ENCODE measurements at places on chromosomes 4 and X. TPM values are rescaled to one million over a fixed set of nuclear protein-coding genes. Genes with fewer than 3 reads are reported as not detected.

The MAB21L2 gene
- 0.55 TPM for total RNA-seq

The FOXR2 gene
- total RNA-seq: not detected

GRCh38 chr4:101441446-101441845 is 94.1 kb upstream of the PPP3CA start:
- H3K27ac ChIP-seq: no peak overlapping the region
- H3K4me1 ChIP-seq: no peaks in the 10 kb centered on the region
- H3K27me3 ChIP-seq: no peaks in the 10 kb centered on the region
- no peak for DNase-seq

- no peaks in the 10 kb centered on the region for H3K36me3 ChIP-seq
- H3K4me1 ChIP-seq: no peaks in the 10 kb centered on the region
These were observed 344.7 kb downstream of the PCDH10 start for GRCh38 chr4:133493776-133494175.

- H3K27ac ChIP-seq: no peak overlapping the region
- H3K4me3 ChIP-seq: no peak overlapping the region
- H3K36me3 ChIP-seq: no peaks in the 10 kb centered on the region
- H3K27me3 ChIP-seq: no peaks in the 10 kb centered on the region
- H3K4me1 ChIP-seq: no peaks in the 10 kb centered on the region
These were observed 165.1 kb downstream of the IL1RAPL1 start for GRCh38 chrX:28752330-28752729.

GRCh38 chrX:129748305-129748704 is 9.5 kb downstream of the XPNPEP2 start:
- no peak overlapping the region for H3K4me3 ChIP-seq
- H3K4me1 ChIP-seq: no peaks in the 10 kb centered on the region
- DNase-seq: no peak
- H3K36me3 ChIP-seq: no peaks in the 10 kb centered on the region
- no peak overlapping the region for H3K27ac ChIP-seq

- H3K27me3 ChIP-seq: no peaks in the 10 kb centered on the region
- no peak for DNase-seq
- H3K4me3 ChIP-seq: no peak overlapping the region
- no peaks in the 10 kb centered on the region for H3K36me3 ChIP-seq
These were observed 22.2 kb upstream of the GALNT7 start for GRCh38 chr4:173146456-173146855.

DNA sequence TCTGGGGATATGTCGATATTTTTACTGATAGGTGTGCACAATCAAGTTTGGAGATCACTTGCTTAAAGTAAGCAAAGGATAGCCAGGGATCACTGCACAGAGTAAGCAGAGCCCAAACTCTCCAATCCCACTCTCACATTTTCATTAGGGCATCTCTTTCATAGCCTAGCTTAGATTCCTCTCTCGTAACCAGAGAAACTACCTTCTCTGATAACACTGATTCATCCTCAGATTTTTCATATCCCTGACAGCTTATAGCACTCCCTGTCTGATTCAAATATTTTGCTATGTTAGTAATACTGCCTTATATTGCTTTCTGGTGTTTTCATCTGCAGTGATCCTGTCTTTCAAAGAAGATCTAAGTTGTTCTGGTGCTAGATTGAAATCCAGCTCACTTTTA is 123.7 kb downstream of the CBLL2 start:
- H3K27me3 ChIP-seq: no peaks in the 10 kb centered on the region
- DNase-seq: no peak
- H3K36me3 ChIP-seq: no peaks in the 10 kb centered on the region
- H3K4me3 ChIP-seq: no peak overlapping the region
- H3K4me1 ChIP-seq: peaks cover 8% of the 10 kb centered on the region
- peak overlapping the region; percentile 55 for H3K27ac ChIP-seq

DNA sequence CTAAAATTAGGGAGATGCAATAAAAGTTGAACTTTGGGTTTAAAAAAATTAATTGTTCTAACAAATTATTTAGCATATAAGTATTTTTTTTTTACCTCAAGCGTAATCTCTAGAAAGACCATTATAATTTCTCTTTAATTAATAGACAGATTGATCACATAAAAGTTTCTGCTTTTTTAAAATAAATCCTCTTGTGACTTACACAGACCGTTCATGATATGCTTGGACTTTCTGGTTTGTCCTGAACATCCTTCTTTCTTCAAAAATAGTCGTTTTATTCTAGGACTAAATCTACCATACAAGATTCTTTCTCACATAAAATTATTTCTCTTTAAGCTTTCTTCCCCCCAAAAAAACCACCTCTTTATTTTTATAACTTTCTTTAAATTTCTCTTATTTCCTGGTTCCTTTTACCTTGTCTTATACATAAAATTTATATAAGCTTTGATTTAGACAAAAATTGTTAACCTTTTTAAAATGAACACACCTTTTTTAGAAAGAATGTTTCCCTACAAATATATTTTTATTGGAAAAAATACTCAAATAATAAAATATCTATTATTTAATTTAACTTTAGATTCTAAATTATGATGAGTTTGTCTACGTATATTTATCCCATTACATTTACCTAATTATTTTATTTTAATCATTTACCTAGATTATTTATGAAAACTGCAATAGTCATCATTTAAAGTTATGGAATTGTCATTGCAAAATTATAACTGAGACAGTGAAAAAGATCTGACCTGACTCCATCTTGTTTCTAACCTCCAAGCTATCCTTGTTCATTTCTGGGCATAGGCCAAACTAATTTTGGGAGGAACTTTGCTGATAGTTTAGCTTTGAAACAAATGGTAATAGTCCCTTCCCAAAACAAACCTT is 37.6 kb downstream of the PGRMC2 start:
- no peaks in the 10 kb centered on the region for H3K36me3 ChIP-seq
- H3K4me1 ChIP-seq: no peaks in the 10 kb centered on the region
- DNase-seq: no peak

DNA sequence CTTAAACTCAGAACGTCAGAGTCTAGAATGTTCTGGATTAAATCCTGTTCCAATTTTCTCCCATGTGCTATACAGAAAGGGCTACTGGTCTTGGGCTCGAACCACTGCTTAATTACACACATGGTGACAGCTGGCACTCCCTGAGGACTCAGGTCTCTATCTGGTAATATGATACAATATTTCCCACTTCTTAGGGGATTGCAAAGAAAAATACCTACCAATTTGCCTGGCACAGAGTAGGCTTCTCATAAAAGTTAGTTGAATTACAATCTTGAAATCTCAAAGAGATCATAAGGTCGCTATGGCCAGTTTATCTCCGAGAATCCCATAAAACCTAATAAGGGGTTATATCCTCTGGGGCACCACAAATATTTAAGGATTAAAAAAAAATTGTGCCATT is 8.6 kb downstream of the GPM6B start:
- no peaks in the 10 kb centered on the region for H3K36me3 ChIP-seq
- no peak overlapping the region for H3K4me3 ChIP-seq
- H3K27me3 ChIP-seq: no peaks in the 10 kb centered on the region
- no peak overlapping the region for H3K27ac ChIP-seq

- no peaks in the 10 kb centered on the region for H3K36me3 ChIP-seq
- peak overlapping the region; percentile 84 for H3K4me3 ChIP-seq
- peaks cover 4% of the 10 kb centered on the region for H3K27me3 ChIP-seq
- no peak overlapping the region for H3K27ac ChIP-seq
These were observed 571 bp upstream of the EDA start for GRCh38 chrX:69615342-69615741.

- no peak for DNase-seq
- no peaks in the 10 kb centered on the region for H3K4me1 ChIP-seq
- H3K27ac ChIP-seq: no peak overlapping the region
- H3K4me3 ChIP-seq: no peak overlapping the region
- H3K36me3 ChIP-seq: no peaks in the 10 kb centered on the region
- no peaks in the 10 kb centered on the region for H3K27me3 ChIP-seq
These were observed 21.3 kb upstream of the CTSO start for GRCh38 chr4:155974996-155975395.

- no peaks in the 10 kb centered on the region for H3K36me3 ChIP-seq
- H3K27ac ChIP-seq: no peak overlapping the region
- H3K4me1 ChIP-seq: no peaks in the 10 kb centered on the region
- DNase-seq: no peak
These were observed 60.4 kb upstream of the TAF9B start for GRCh38 chrX:78199851-78200250.
